ENCODE measurements at places on chromosomes 11 and 22.

DNA sequence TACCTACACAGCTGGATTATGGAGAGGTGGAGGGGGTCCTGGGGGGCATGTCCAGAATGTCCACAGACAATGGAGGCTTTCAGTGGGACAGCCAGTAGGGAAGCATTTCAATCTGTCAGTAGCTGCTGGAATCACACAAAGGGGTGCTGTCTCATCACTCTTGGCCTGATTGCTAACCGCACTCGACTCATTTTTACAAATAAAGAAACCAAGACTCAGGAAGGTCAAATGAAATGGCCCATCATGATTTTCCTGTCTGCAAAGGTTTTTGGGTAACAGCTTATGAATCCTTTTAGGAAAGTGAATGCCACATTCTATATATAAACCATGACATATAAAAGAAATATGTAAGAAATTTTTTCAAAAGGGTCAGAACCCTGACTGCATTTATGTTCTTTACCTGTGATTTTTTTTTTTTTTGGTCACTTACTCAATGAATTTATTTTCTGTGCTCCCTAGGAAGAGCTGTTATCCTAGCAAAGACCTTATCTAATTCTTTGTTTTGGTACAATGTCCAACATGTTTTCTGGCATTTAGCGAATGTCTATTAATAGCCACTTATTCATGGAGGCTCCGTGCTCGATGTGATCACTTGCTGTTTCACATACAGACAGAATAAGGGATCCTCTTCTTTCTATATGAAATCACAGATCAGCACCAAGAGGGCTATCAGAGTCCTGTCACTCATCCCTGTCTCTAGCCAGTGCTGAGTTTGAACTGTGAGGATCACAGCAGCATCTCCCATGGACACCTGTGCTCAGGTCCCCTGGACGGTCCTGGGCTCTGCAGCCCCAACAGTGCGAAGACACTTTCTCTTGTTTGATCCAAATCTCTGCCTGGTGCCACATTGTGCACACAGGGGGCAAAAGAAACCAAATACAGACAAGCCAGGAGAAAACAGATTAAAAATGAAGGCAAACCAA, 979.7 kb downstream of the NTM start:
- DNase-seq, result no peak

- DNase-seq, result peak; percentile 65
Observed at GRCh38 chr22:26956371-26956770, 299.0 kb downstream of the MIAT start.

GRCh38 chr22:24809331-24809730, 3.3 kb downstream of the SGSM1 start:
- DNase-seq, result no peak

DNA sequence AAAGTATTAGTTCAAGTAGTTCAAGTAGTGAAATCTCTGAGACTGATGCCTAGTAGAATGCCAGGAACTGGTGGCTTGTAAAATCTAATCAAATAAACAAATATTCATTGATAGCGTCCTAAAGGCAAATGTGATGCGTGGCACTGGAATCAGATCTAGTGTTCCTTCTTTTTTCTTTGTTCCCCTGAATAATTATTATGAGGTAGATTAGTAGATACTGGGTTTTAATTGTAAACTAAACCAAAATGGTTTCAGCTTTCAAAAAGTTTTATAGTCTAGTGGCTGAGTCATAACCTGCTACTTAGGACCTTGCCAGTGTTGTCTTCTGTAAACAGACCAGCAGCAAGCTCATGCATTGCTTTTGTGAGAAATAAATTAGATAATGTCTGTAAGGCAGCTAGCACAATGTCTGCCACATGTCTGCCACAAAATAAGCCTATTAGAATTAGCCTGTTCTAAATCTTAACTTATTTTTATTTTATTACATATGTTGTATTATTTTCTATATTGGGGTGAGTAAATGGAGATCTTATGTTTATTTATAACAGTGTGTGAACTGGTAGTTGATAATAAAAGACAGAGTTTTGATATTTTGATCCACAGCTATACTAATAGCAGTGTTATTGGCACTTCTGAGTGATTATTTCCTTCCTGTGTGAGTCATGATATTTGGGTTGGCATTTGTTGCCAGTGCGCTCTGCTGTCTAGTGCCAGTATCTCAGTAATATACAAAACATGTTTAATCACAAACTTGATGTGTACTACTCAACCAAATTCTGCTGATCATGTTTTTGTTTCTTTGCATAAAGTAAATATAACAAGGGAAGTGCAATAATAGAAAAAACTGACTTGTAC, 135.7 kb downstream of the TMEM135 start:
- DNase-seq, result no peak

DNA sequence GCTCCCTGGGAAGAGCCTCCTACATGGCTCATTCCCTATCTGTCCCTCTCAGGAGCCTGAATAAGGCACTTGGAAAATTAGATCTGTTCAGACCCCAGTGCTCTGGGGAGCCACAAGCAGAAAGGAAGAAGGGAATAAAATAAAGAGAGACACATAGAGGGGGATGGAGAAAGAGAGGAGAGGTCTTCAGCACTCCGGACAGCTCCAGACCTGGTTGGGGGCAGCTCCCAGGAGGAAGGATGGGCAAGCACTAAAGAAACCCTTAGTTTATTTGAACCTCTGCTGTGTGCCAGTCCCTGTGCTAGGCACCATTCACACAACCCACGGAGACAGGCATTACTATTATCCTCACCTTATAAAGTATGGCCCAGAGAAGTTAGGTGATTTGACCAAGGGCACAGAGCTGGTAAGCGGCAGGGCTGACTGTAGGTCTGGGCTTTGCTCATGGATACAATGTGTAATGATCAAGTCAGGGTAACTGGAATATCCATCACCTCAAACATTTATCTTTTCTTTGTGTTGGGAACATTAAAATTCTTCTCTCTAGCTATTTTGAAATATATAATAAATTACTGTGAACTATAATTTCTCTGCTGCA, 53.7 kb upstream of the LRRC32 start:
- DNase-seq, result no peak

DNA sequence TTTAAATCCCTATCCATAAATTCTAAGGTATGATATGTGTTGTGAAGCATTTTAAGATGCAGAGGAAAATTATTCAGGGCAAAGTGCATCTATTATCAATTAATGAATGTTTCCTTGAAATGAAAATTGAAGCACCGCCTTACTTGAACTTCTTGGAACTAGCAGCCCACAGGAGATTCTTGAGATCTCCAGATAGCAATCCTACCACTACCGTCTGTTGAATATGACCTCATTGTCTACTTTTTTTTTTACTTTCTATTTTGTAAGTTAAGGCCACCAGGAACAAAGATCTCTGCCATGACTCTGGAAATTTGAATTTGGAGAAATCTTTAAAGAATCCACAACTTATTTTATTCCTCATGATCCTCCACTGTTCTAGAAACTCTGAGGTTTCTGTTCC, 808.7 kb downstream of the KCNA4 start:
- DNase-seq, result no peak

All from NCI-H1092 (cell line).